ENCODE measurements at places on chromosomes 3 and 15. TPM values are rescaled to one million over a fixed set of nuclear protein-coding genes. Genes with fewer than 3 reads are reported as not detected.

Gene CHRD
- 9.1 TPM for total RNA-seq

DNA sequence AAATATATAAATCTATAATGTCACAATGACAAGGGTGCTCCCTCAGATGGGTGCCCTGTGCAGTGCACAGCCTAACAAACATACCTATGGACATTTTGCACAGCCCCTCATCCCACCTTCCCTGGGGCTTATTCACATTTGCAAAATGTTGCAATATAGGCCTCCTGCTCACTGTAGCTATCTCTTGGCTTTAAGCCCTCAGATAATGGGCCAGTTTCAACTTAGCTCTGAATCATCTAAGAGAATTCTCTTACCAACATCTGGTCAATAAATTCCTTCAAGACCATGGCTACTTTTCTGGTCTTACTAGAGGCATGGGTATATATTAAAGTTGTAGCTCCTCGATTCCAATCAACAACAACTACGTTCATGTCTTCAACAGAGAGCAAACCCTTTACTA, 17.9 kb downstream of the LIPH start:
- DNase-seq: no peak

- no peak for DNase-seq
These were observed 11.8 kb downstream of the PLA2G4E start for GRCh38 chr15:42009022-42009421.

Gene CHRNA3
- 4.7 TPM for total RNA-seq

DNA sequence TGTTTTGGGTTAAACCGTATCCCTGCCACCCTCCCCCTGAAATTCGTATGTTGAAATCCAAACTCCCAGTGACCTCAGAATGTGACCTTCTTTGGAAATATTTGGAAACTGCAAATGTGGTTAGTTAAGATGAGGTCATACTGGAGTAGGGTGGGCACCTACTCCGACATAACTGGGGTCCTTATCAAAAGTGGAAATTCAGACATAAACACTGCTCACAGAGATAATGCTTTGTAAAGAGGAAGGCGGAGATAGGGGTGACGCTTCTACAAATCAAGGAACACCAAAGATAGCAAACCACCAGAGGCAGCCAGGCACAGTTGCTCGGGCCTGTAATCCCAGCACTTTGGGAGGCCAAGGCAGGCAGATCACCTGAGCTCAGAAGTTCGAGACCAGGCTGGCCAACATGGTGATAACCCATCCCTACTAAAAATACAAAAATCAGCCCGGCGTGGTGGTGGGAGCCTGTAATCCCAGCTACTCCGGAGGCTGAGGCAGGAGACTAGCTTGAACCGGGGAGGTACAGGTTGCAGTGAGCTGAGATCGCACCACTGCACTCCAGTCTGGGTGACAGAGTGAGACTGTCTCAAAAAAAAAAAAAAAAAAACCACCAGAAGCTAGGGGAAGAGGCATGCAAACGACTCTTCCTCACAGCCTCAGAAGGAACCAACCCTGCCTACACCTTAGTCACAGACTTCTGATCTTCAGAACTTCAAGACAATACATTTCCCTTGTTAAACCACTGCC, 51.1 kb upstream of the CHD2 start:
- no peak for DNase-seq

Gene NR2E3
- total RNA-seq: 2.3 TPM

- no peak for DNase-seq
These were observed 29.7 kb upstream of the MDFIC2 start for GRCh38 chr3:70342149-70342548.

Gene ETV5
- total RNA-seq: 12.8 TPM

Gene GOLGA8R
- 5.3 TPM for total RNA-seq

DNA sequence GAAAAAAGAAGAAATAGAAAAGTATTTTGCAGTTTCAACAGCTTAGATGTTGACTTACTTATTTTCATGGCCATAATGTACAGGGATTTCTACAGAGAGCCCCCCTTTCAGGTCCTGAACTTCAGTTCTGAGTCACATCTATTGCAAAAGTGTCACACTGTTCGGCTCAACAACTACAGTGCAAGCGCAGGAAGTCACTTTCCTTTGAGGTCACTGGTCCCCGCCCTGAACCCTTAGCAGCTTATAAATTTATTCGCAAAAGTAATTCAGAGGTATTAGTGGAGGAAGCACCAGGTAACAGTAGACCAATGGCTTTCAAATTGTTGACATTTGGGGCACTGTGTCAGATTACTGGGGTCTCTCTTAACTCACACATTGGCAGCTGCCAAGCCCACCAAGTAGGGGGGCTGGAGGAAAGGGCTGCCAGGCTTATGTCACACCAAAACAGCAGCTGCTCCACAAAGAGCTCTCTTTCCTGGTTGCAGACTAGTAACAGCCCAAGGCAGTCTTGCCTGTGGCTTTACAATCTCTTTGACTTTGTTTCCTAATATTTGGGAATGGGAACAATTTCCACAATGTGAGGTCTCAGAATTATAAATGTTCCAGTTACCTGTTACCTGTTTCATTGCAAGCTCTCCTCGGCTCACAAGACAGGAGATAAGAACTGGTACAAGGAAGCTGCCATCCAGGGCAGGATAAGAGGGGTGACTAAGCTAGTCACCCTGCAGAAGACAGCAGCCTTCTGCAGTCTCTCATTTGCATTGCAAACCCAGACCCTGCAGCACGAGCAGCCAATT, 130.2 kb upstream of the STRIT1 start:
- DNase-seq: no peak

- DNase-seq: no peak
These were observed 137.7 kb downstream of the IGF1R start for GRCh38 chr15:98785807-98786621.

DNA sequence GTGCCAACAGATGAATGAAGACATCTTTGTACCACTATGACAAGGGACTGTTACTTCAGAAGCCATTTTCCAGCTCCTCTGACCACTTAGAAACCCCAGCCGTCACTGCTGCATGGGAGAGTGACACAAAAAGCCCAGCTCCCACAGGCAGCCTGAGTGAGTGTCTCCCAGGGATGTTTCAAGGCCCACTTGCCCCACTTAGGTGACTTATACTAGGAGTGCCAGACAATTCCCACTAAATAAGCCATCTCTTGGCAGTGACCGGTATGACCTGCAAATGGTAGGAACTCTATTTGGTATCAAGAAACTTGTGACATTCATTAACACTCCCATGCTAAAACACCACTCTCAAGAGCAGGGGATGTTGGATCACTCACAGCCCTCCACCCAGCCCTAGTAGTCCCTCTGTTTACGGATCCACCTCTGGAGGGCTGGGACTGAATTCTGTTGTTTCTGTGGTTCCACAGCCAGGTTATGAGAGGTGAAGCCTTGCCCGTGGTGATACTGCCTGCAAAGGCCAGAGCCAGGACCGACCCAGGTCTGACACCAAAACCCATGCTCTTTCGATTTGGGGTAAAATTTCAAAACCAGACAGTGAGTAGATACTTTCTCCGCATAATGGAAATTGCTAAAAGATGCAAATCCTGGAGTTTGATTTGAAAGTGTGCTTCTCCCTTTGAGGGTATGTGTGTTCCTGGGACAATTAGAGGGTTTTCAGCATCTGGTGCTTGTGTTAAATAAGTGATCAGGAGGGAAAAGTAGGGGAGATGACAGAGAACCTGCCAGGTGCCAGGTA, 14.5 kb downstream of the RBP1 start:
- DNase-seq: no peak

GRCh38 chr3:184354121-184354728, 7.2 kb downstream of the CLCN2 start:
- DNase-seq: no peak

DNA sequence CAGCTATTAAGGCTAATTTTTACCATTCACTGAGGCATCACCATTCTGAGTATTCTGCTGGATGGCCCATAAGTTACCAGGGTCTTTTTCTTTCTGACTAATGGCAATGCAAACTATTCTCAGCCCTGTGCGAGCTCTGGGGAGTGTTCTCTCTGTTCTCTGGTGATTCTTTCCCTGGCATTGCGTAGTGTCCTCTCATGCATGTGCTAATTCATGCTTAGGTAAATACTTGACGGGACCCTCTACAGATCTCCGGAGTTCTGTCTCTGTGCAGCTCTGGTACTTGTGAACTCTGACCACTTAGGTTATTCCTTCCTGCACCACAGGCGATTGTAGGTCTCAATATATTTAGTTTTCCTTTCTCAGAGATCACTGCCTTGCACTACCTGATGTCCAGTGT, 34.8 kb downstream of the UBE2E1 start:
- DNase-seq: no peak

DNA sequence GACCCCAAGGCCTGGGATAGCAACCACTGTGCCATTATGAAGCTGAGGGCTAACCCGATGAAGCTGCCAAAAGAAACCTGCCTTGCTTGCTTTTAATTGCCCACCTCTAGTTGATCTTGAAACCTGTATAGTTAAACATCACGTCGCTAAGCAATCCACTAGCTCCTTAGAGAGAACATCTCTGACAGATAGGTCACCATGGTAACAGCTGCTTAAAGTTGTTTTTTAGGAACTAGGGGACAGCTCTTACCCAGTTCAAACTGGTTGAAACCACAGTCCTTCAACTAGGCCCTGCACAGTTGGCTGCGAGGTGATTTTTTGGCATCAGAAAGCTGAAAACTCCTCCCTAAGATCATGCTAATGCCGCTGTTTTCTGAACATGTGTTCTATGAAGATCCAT, 135.7 kb downstream of the EBLN2 start:
- DNase-seq: no peak

- DNase-seq: no peak
These were observed 12.7 kb downstream of the TICRR start for GRCh38 chr15:89587955-89588354.

GRCh38 chr3:129038121-129038855, 22.3 kb upstream of the GP9 start:
- no peak for DNase-seq

GRCh38 chr15:62868507-62868906, 174.0 kb upstream of the TPM1 start:
- DNase-seq: no peak

Gene CHST14
- 11.8 TPM for total RNA-seq

DNA sequence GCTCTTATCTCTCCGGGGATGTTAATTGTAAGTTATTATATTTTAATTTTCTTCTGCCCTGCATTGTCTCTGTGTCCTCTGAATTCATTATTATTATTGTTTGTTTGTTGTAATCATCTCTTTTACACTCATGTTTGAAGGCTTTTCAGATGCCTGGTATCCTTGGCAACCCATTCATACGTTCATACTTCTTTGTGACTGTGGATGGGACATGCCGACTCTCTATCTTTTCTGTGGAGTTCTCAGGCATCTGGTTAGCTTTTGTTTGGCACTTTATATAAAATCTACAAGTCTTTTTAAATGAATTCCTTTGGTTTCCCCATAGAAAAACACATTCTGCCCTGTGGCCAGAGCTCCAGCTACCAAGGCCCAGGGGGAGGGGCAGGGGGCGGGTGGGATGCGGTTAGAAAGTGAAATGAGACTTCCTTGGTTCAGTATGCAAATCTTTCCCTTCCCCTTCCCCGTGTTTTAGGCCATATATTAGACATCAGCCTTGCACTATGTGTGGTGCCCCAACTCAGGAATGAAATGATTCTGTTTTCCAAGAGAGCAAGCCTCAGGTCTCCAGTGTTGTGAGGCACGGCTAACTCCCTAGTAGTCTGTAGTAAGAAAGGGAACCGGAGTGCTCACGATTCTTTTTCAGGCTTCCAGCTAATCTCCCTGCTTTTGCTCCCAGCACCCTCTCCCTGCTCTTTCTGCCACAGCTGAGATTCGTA, 79.2 kb downstream of the SST start:
- DNase-seq: no peak

DNA sequence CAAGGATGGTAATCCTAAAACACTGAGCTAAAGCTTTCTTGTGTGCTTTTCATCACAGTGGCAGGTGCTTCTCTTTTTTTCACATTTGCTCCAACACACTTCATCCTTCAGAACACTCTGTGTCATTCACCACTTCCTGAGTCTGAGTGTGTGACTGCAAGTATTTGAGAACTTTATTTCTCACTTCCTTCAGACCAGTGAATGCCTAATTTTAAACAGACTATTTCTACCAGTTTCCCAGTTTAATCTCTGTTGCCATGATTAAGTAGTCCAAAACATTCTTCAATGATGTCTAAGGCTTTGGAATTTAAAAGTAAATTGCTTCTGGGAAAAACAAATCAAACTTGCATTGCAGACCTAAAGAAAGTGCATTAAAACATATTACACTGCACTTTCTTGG, 541.2 kb downstream of the RBMS3 start:
- no peak for DNase-seq

Data from urinary bladder (tissue), 4 donors.